Stimulated activated CD8-positive, alpha-beta memory T cell treated with anti-CD3 and anti-CD28 coated beads, Interleukin-15, amount 100 ng/mL, for 4 hours (primary cell): ENCODE measurements at places on chromosomes 7 and 10.

GRCh38 chr10:49408519-49409306, 12.8 kb upstream of the DRGX start:
- no peak for DNase-seq

GRCh38 chr10:35503578-35503977, 101.6 kb upstream of the GJD4 start:
- DNase-seq = no peak

GRCh38 chr10:124713679-124714255, 30.4 kb downstream of the FAM53B start:
- no peak for DNase-seq

DNA sequence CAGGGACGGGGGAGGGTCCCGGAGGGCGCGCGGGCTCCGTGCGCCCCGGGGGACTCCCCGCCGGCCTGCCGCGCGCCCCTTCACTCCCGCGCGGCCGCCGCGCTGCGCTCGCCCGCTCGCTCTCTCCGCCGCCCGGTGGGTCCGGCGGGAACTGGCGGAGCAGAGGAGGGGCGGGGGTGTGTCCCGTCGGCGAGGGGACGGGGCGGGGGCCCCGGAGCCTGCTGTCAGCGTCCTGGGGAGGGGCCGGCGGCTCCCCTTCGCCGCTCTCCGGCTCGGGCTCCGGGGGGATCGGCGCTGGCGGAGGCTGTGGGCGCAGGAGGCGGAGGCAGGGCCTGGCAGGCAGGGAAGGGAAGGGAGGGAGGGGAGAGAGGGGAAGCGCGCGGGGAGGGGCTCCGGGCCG, at the start of gene SH3PXD2A:
SH3PXD2A (minus strand) TSS at position 153 of the 400 bp plus-strand sequence. CDS start 310 bp downstream, outside the sequence.
- no peak for DNase-seq

GRCh38 chr7:157650131-157650631, 313.4 kb downstream of the DNAJB6 start:
- DNase-seq = no peak

- no peak for DNase-seq
Measured at GRCh38 chr10:131772441-131772840, 128.4 kb upstream of the PPP2R2D start.

DNA sequence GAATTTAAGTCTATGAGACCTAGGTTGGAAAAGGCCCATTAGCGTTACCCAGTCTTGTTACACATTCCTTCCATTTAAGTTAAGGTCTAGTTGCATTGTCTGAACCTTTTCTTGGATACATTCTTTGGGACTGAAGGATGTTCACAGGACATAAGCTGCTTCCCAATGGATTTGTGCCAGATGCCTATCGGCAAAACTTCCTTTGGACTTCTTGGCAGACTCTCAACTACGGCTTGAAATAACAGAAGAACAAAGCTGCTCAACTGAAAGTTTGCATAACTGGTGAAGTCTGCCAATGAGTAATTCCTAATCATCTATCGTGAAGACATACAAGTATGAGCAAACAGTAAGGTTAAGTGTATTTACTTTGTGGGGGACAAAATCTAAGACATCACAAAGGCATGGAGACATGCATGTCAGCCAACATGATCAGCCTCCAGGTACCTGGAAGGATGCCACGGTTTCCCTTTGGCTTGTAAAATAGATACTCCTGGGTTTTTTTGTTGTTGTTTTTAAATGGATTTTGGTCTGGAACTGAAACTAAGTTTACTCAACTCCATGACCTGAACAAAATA, 35.4 kb downstream of the MALSU1 start:
- DNase-seq = no peak

DNA sequence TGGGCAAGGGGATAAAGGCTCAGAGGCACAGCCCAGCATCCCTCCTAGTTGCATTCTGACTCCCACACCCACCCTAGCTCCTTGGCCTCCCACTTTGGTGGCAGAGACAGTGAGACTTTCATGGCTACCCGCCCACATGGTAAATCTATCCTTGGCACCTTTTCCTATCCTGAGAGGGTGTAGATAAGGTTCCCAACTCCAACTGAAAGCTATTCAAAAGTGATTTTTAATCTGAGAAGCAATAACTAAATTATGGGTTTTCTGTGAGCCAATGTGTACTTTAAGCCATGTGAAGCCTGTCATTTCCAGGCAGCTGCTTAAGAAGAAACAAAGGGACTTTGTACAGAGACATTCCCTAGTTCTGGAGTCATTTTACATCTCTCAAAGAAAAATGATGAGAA, 9.1 kb downstream of the LAMB1 start:
- DNase-seq = no peak

- DNase-seq = no peak
Measured at GRCh38 chr10:112792487-112793201, 157.4 kb upstream of the TCF7L2 start.

DNA sequence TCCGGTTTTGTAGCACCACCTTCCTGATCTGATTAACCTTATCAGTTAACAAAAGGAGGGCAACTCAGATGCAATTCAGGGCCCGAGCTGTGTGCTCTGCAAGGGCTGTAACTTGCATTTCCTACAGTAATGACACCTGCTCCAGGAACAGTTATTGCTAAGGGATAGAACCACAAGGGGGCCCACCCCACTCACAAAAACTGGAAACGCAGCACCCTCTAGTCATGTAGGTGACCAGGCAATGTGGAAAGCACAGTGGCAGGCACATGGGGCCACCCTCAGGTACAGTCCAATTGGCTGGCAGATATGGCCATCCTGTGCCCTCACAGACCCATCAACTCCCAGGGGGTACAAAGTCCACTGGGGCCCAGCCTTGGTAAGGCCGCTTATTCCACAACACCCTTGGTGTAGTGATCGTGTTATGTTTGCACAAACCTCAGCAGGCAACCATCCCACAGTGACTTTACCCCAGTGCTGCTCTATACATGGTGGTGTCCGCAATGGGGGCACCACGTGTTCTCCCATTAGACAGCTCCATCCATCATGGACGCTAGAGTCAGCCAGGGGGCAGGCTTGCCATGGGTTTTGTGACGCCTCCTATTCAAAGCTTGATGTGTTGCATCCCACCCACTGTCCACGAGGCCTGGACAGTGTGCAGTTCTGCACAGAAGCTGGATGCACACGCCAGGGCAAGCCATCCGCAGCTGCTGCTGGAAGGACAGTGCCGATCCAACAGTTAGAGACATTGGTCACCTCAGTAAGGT, 9.4 kb downstream of the RNF133 start:
- no peak for DNase-seq

DNA sequence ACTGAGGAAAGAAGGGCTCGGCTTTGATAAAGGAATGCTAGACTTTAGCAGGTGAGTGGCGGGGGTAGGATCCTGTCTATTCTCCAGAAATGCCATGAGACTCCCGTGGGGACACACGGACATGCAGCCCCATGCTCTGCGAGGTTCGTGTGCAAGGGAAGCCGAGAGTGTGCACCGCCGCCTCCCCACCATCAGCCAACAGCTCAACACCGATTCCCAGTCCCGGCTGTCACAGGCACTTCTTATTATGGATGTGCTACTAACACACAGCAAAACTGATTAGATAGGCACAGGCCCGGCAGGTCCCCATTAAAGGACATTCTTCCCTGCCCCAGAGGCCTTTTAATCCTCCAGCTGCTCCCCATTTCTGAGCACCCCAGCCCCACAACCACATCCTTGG, 154.4 kb downstream of the PRKAG2 start:
- no peak for DNase-seq

GRCh38 chr7:87140271-87140748, 11.9 kb upstream of the DMTF1 start:
- DNase-seq = no peak

GRCh38 chr10:73644767-73645166, 3.5 kb upstream of the MYOZ1 start:
- DNase-seq = no peak

GRCh38 chr10:127945341-127945758, 38.4 kb downstream of the PTPRE start:
- DNase-seq = no peak

- DNase-seq = no peak
Measured at GRCh38 chr7:62361-63116, 129.8 kb upstream of the FAM20C start.

DNA sequence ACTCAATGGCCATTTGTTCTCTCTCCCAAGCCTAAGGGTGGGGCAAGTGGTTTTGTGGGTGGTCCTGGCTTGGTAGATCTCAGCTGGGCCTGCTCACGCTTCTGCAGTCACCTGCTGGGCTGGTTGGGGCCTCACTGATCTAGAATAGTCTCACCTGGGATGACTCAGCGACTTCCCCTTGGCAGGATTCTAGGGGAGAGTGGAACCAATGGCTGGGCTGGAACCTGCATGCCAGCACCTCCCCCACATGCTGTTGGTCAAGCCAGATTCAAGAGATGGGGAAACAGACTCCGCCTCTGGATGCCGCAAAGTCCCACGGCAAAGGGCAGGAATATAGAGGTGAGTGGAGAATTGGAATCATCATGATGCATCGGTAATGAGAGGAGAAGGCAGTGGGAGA, 292.9 kb upstream of the NPVF start:
- no peak for DNase-seq

DNA sequence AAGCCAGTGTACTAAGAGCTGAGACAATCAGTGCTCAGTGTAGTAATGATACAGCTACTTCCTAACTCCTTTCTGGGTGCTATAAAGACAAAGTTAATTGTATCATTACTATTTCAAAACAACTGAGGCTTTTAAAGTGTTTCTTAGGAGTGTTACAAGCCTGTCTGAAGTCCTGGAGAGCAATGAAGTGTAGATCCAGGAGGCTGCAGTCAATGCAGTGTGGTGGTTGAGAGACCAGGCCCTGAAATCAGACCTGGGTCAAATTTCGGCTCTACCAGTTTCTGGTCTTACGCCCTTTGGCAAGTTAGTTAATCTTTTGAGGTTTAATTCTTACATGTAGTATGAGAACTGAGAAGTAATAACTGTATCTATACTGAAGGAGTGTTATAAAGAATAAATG, 387.0 kb downstream of the SDK1 start:
- DNase-seq = no peak

- no peak for DNase-seq
Measured at GRCh38 chr10:11796474-11796873, 26.7 kb upstream of the PROSER2 start.
